Activated T-helper 2 cell treated with anti-CD3 and anti-CD28 coated beads, Interferon-gamma antibody, Interleukin-2, Interleukin-4, amounts not matched to agents 10 μg/mL and 5 μg/mL and 100 μg/mL, durations not matched to agents 14 hours and 24 hours and 36 hours (primary cell): ENCODE measurements at places on chromosomes 2 and 18. TPM values are rescaled to one million over a fixed set of nuclear protein-coding genes. Genes with fewer than 3 reads are reported as not detected.

Gene CAPN14
- total RNA-seq = 0.18 and 0.27 TPM in 2 replicates

Gene ZNF892
- 4.7 and 4.8 TPM in 2 replicates for total RNA-seq

Gene TMEM200C
- total RNA-seq = 0.02 TPM in 1 of 2 replicates, not detected in the other

Gene TMEM163
- 0.09 and 0.27 TPM in 2 replicates for total RNA-seq

Gene CRYGA
- total RNA-seq = not detected in 2 replicates

Gene ACADL
- total RNA-seq = not detected in 2 replicates

Gene PROKR1
- total RNA-seq = not detected in 2 replicates

Gene RAB31
- 0.73 and 0.80 TPM in 2 replicates for total RNA-seq

DNA sequence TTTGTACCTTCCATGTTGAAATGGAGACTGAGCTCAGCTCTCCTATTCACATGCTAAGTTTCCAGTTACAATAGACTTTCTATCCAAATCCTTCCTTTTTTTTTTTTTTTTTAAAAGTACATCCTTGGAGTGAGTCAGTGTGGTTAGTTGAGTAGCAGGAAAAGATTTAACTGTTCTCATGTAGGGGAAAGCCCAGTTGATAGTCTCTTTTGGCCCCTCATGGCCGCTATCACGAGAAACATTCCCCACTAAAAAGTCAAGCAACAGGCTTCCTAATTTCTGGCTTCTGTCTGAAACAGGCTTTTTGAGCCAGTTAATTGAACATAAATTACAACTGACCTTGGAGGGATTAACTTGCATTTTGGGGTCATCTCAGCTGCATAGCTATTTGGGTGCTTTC lies 161.3 kb downstream of the MEIS1 start:
- H3K27me3 ChIP-seq = no peaks in the 10 kb centered on the region
- DNase-seq = no peak
- H3K27ac ChIP-seq = no peak overlapping the region

- peaks cover 4% of the 10 kb centered on the region for H3K36me3 ChIP-seq
- no peaks in the 10 kb centered on the region for H3K27me3 ChIP-seq
- H3K4me1 ChIP-seq = peaks cover 84% of the 10 kb centered on the region
Measured at GRCh38 chr2:98479371-98479770, 34.7 kb downstream of the INPP4A start.

- no peak for DNase-seq
- no peak overlapping the region for H3K4me3 ChIP-seq
- peaks cover 2% of the 10 kb centered on the region for H3K4me1 ChIP-seq
- no peaks in the 10 kb centered on the region for H3K36me3 ChIP-seq
- no peak overlapping the region for H3K27ac ChIP-seq
Measured at GRCh38 chr2:60717691-60718090, 38.4 kb upstream of the PAPOLG start.

DNA sequence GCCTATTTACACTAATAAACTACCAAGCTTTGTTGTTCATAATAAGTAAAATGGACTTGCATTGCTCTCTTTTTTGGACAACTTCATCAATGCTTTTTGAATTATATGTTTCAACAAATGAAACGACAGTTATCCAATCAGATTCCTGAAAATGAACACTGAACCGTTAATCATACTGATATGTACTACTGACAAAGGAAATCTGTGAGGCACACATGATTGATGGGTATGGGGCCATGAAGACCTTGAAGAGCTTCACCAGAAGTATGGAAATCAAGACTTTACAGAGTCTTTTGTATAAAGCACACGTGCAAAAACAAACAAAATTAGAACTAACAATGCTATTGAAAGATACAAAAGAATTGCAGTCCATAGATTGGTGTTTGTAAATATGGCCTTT lies 51.2 kb downstream of the HNMT start:
- H3K36me3 ChIP-seq = no peaks in the 10 kb centered on the region
- H3K27me3 ChIP-seq = no peaks in the 10 kb centered on the region
- H3K27ac ChIP-seq = no peak overlapping the region

- no peaks in the 10 kb centered on the region for H3K36me3 ChIP-seq
- H3K27ac ChIP-seq = no peak overlapping the region
- DNase-seq = no peak
- no peak overlapping the region for H3K4me3 ChIP-seq
Measured at GRCh38 chr2:229231328-229231868, 39.7 kb downstream of the PID1 start.

- H3K27ac ChIP-seq = peak overlapping the region; percentile 64
- H3K27me3 ChIP-seq = peaks cover 7% of the 10 kb centered on the region
- no peaks in the 10 kb centered on the region for H3K36me3 ChIP-seq
- H3K4me3 ChIP-seq = no peak overlapping the region
- peaks cover 49% of the 10 kb centered on the region for H3K4me1 ChIP-seq
Measured at GRCh38 chr2:64330281-64331113, 123.5 kb upstream of the LGALSL start.

DNA sequence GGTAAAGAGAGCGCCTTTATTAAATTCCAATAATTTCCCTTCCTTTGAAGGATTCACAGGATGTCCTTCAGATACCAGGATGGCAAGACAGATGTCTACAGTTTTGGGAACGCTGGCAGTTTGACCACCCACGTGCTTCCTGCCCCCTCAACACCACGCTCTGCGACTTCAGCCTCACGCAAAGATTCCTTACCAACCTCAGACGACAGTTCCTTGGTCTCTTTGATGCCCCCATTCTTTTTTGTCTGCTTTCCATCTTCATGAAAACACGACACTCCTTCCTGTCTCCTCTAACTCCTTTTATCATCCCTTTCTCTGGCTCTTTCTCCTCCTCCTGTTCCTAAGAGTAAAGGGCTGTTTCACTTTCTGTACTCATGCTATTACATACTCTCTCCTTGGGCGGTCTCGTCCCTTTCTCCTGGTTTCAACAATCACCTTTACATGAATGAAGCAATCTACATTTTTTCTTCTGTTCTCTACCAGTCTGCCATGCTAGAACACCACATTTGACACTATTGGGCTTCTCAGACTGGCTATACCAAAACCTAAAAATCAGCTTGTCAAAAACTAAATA lies 189.9 kb upstream of the PGAP1 start:
- H3K36me3 ChIP-seq = peaks cover 46% of the 10 kb centered on the region
- no peak for DNase-seq
- H3K27me3 ChIP-seq = no peaks in the 10 kb centered on the region
- H3K4me3 ChIP-seq = no peak overlapping the region
- H3K27ac ChIP-seq = peak overlapping the region; percentile 81
